ENCODE measurements at places on chromosomes 6 and 20.

- no peak for DNase-seq
Observed at GRCh38 chr20:64038224-64038564, 2.2 kb downstream of the C20orf204 start.

- DNase-seq: peak; percentile 32
Observed at GRCh38 chr20:46751856-46752255, 42.4 kb downstream of the SLC2A10 start.

DNA sequence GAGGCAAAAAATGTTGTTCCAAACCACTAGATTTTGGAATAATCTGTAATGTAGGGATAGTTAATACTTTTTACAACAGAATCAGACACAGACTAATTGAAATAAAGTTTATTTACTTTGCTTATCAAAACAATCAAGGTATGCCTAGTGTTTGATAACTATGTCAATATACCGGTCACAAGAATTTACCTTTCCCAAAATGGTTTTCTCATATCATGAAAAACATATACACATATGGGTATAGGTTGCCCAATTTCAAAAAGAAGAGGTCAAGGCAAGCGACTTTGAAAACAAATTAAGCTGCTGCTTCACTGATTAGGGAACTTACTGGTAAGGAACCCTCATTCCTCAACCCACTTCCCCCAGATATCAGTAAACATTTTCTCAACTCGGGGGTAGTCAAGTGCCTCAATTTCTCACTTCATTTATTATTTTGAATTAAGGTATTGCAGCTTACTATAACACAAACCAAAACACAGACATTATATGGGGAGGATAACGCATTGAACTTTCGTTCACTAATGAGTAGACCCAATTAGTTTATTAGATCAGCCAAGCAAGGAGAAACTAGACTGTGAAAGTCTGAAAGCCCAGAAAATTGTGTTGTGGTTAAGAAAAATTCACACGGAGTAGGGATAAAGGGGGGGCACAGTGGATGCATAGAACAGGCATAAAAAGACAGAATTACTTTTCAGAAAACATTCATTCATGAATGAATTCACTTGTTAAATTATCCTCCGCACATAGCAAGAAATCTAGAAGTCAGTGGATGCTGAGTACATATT, 9.0 kb upstream of the ELOVL5 start:
- DNase-seq: no peak

DNA sequence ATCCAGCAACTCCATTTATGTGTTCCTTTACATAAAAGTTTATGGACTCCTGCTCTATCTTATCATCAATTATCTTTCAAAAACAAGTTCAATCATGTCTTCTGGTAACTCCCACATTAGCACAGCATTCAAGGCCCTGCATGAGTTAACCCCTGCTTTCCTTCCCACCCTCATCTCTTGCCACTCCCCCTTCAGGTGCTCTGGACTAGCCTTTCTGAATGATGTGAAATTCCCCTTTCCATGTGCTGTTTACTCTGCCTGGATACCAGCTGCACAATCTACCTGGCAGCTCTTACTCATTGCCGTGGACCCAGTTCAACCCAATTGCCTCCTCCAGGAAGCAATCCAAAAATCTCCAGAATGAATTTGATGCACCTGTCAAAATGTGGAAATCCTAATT, 11.9 kb downstream of the ADGRF4 start:
- no peak for DNase-seq

DNA sequence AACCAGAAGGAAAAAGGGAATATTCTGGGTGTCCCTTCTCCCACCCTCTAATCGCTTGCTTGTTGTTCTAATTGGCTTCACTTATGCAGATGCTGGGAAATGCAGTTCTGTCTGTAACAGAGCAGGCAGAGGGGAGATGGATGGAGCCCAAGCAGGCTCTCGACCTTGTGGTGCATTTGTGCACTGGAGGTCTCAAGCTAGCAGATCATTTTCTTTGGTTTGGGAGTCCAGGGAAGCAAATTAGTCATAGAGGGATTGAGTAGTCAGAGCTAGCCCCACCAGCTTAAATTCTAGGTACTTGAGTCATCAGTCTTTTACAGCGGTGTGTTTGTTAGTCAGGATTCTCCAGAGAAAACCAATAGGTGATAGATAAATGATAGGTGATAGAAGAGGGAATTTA, 234.7 kb upstream of the ECI2 start:
- DNase-seq: peak; percentile 19
